ENCODE measurements at places on chromosomes 12 and 14.

- DNase-seq, result no peak
These were observed 80.0 kb upstream of the RGS6 start for GRCh38 chr14:71852181-71852580.

GRCh38 chr12:102120886-102121285 lies 903 bp downstream of the PARPBP start:
- DNase-seq, result peak; percentile 21

- no peak for DNase-seq
These were observed 27.4 kb downstream of the BCL2L14 start for GRCh38 chr12:12097891-12098690.

GRCh38 chr12:39792938-39793337 lies 173.3 kb upstream of the ABCD2 start:
- DNase-seq, result no peak

DNA sequence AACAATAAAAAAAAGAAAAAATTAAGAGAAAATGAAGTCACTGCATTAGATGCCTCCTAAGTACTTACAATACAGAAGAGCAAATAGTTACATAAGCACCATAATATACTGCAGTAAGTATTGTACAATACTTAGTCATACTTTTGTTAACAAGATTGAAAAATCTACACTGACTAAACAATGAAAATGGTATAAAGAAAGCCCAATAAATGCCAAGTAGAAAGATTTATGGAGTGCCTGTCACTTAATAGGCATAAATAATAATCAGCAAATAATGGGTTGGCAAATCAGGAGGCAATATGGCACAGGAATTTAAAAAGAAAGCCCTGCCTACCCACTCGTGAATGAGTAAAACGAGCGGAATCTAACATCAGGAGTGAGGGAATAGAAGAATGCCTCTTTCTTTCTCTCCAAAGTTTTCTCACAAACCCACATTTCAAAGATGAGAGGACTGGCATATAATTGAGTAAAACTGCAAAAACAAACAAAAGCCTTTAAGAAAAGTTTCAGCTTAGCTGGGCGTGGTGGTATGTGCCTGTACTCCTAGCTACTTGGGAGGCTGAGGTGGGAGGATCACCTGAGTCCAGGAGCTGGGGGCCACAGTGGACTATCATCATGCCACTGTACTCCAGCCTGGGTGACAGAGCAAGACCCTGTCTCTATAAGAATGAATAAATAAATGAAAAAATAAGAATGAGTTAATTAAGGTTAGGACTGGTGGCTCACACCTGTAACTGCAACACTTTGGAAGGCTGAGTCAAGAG lies 36.1 kb downstream of the CRY1 start:
- peak; percentile 10 for DNase-seq

DNA sequence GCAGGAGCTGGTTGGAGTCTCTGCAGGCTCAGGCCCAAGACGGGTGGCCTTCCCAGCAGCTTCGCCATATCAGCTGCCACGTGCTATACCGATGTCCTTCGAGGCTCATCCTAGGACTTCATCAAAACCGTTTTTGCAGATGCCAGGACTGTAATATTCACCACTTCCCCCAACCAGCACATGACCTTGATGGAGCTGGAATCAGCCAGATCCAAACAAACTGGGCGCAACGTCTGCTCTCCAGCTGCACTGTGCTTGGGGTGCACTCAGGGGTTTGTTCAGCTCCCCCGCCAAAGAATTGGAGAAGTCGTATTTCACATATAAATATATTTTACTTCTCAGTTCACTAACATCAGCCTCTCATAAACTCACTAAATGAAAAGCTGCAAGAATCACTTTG lies 149.5 kb upstream of the DIO3 start:
- DNase-seq, result no peak

DNA sequence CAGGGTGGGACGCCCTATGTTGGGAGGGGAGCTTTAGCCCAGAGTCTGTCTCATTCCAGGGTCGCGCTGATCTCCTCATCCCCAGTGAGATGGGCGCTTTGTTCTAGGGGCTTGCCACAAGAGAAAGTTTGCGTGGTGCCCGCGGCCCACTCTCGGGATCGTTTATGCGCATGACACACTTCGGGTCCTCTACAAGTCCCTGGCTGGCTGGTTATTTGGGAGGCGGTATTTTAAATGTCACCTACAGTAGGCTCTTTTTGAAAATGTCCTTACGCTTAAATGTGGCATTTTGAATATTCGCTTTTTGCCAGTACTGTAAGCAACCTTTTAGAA lies 541 bp downstream of the GOLT1B start:
- DNase-seq, result peak; percentile 40

All from DMS79 treated with DMSO at 0.1 percent for 48 hours (cell line).